ENCODE measurements at places on chromosomes 4 and X. TPM values are rescaled to one million over a fixed set of nuclear protein-coding genes. Genes with fewer than 3 reads are reported as not detected.

GRCh38 chr4:47486231-47486673 lies 1.2 kb downstream of the ATP10D start:
- DNase-seq, result no peak
- H3K27me3 ChIP-seq, result no peaks in the 10 kb centered on the region
- H3K4me1 ChIP-seq, result peaks cover 66% of the 10 kb centered on the region
- H3K27ac ChIP-seq, result peak overlapping the region; percentile 79

DNA sequence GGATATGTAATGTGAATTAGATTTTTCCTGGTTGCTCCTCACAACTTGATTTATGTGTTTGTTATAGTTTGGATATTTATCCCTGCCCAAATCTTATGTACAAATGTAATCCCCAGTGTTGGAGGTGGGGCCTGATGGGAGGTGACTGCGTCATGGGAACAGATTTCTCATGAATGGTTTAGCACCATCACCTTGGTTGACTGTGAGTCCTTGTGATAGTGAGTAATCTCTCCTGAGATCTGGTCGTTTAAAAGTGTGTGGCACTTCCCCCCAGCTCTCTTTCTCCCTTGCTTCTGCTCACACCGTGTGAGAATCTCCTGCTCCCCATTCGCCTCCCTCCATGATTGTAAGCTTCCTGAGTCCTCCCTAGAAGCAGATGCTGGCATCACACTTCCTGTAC lies 2.2 kb downstream of the MID2 start:
- H3K4me3 ChIP-seq, result peak overlapping the region; percentile 73
- no peaks in the 10 kb centered on the region for H3K36me3 ChIP-seq
- peaks cover 27% of the 10 kb centered on the region for H3K27me3 ChIP-seq
- peaks cover 9% of the 10 kb centered on the region for H3K4me1 ChIP-seq

- no peaks in the 10 kb centered on the region for H3K27me3 ChIP-seq
- H3K27ac ChIP-seq, result no peak overlapping the region
- DNase-seq, result no peak
- peaks cover 16% of the 10 kb centered on the region for H3K4me1 ChIP-seq
- no peak overlapping the region for H3K4me3 ChIP-seq
Observed at GRCh38 chrX:154038656-154039055, 19.0 kb upstream of the IRAK1 start.

Gene PDGFC
- 0.17 TPM for polyA plus RNA-seq

Gene PAGE1
- not detected for polyA plus RNA-seq

Data from naive B cell (primary cell).